ENCODE measurements at places on chromosomes 3 and 15.

DNA sequence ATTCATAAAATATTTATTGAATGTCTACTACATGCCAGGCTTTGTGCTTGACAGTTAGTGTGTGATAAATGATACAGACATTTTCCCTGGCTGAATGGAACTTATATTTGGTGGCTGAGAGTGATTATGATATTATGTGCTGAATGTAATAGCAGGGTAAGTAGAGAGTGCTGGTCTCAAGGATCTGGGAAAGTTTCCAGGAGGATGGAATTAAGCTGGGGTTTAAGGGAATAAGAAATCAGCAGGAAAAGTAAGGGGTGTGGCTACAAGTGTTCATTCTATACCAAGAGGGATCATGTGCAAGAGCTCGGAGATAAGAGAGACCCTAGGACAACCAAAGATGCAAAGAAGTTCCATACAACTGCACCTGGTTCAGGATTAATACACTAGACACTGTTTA lies 500.1 kb upstream of the CFAP20DC start:
- no peak for DNase-seq

GRCh38 chr3:36904641-36905040 lies 40.2 kb downstream of the TRANK1 start:
- DNase-seq: peak; percentile 62

DNA sequence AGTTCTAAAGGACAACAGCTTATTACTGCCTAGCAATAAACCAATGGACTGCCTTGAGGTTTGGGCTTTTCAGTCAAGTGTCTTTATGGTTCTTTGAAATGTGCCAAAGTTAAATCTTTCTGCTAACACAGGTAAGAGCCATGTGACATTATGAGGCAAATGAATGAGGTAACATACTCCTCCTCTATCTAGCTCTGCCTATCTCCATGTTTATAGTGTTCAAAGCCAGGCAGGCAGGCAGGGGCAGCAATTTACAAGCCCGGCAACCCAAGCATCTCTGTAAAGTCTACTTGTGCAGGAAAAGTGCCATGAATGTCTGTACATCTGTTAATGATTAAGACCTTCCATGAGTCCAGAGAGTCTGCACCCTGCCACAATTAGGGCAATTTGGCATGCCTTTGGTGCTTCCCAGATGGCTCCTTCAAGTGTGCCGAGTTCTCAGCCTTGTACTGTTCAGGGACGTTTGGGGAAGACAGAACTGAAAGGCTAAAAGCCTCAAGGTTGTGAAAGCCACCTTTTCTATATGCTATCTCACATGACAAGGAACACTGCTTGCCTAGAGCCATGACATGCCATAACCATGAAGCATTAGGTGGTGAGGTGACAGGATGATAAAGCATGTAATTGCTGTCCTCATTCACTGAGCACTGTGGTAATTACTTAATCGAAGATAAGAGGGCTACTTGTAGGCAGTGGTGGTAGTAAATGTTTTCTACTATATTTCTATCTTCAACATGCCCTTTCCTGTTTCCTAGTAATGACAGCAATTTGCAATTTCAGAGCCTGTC lies 41.4 kb upstream of the EIF1B start:
- DNase-seq: no peak

GRCh38 chr3:142656575-142656974 lies 60.4 kb downstream of the PLS1 start:
- DNase-seq: peak; percentile 64

DNA sequence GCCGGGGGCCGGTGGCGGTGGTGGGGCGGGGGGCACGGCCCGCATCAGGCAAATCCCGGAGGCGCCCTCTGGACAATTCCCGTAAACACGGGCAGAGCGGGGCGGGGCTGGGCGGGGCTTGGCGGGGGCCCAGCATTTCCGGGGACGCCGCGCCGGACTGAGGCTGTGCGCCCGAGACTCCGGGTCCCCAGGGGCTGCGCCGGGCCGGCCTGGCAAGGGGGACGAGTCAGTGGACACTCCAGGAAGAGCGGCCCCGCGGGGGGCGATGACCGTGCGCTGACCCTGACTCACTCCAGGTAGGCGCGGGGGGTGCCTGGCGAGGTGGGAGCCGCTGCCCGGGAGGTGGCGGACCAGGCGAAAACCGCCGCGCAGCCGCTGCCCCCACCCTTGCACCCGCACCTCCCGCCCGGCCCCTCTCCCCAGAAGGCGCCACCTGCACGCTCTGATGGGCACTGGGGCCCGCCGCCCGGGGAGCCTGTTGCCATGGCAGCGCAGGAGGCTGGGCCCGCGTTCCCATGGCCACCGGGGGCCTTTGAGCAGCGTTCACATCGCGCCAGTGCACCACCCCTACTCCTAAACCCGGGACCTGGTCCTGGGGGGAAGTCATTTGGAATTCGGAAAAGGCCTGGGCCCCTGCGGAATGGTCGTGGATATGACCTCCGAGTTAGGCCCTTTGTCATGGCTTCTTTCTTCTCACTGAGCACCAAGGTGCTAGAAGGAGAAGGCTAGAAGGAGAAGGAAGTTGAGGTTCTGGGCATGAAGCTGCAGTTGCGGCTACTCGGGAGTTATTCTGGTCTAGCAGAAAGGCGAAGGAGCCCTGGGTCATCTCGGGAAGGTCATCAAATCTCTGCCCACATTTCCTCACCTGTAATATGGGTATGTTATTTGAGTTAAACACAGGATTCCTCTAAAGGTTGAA lies 16.1 kb upstream of the SEMA4B start:
- peak; percentile 42 for DNase-seq

DNA sequence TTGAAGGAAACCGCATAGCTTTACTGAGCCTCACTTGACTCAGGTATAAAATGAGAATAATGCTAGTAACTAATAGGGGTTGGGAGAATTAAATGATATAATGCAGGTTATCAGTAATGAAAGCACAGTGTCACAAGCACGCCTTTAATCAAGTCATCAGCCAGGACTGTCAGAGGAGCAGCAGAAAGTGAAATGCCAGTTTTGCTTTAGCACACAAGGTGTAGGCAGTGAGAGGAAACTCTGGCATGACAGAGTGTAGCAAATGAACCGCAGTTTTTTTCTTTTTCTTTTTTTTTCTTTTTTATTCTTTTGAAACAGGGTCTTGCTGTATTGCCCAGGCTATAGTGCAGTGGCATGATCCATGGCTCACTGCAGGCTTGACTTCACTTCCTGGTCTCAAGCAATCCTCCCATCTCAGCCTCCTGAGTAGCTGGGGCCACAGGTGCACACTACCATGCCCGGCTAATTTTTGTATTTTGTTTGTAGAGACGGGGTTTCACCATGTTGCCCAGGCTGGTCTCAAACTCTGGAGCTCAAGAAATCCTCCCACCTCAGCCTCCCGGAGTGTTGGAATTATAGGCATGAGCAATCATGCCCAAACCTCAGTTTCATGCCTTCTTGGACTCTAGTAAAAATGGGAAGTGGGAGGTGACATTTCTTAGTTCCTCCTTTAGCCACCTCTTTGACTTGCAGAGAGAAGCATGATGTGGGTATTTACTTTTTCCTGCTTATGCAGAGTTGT lies 9.7 kb upstream of the SCAANT1 start:
- peak; percentile 88 for DNase-seq

DNA sequence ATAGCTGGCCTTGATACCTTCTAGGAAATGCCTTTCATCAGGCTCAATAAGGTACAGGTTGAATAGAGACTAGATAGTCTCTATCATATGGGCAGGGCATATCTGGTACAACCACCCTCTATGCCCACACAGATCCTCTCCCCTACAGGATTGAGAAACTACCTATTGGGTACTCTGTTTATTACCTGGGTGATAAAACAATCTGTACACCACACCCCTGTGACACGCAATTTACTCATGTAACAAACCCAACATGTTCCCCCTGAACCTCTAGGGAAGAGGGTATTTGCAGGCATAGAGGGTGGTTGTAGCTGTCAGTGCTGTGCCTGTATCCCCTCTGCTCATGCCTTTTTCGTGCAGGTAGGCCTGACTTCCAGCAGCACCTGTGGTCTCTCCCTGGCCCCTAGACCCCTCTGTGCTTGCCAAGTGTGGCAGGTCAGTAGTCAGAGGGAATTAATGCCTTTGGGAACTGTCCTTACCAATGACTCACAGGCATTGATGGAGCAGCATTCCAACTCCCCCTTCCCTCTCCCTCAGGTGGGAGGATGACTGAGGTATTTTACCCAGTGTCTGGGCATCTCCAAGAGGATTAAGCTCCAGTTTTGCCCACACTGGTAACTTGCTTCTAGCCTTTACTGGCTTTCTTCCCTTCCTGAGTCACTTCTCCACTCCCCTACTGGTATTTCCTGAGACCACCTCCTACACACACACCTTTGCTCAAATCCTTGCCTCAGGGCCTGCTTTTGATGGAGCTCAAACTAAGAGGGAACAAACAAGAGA lies 18.3 kb downstream of the CLSTN2 start:
- no peak for DNase-seq

DNA sequence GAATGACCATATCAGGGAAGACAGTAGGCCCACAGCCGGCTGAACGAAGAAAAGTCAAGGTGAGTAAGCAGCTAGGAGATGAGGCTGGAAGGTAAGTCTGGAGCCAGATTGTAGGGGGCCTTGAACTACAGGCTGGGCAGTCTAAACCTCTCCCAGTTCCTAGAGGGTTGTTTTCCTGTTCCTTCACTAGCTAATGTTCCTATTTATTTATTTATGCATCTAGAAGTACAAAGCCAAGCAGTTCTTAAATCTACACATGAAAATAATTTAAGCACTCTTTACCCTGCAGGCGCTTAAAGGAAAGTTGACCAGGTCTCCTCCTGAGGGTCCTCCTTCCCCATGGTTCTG lies 3.7 kb downstream of the ACAA1 start:
- no peak for DNase-seq

- DNase-seq: no peak
These were observed 113.4 kb downstream of the ZNF280D start for GRCh38 chr15:56619887-56620286.

GRCh38 chr15:71970435-71970834 lies 147.5 kb downstream of the MYO9A start:
- DNase-seq: no peak

- DNase-seq: peak; percentile 6
These were observed 21.8 kb downstream of the ST3GAL6 start for GRCh38 chr3:98784666-98785600.

DNA sequence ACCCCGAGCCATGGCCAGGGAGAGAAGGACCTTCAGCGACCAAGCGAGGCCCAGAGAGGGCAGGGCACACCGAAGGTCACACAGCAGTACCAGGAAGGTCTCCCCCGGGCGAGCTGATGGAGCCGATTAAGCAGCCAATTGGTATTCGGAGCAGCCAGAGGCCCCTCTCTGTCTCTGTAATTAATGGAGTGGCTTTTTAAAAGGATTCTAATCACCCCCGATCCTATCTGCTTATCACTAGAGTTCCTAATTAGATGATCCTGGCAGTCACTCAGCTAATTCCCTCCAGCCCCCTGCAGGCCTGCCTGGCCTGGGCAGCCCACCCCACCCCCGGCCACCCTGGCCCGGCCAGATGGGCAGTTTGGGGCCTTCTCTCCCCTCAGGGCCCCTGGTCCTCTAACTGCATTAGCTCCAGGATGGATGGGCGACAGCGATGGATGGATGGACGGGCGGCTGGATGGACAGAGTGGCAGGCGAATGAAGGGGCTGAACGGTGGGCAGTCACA lies 1.6 kb upstream of the DNAJB8 start:
- no peak for DNase-seq

DNA sequence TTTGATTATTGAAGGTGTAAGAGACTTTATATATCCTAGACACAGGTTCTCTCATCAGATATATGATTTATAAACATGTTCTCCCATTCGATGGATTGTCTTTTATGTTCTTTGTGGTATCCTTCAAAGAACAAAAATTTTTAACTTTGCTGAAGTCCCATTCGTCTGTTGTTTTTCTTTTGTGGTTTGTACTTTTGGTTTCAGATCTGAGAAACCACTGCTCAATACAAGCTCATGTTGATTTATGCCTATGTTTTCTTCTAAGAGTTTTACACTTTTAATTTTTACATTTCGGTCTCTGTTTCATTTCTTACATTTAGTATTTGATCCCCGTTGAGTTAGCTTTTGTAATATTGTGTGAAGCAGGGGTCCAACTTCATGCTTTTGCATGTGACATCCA lies 103.3 kb upstream of the SPRED1 start:
- DNase-seq: no peak

GRCh38 chr3:16467393-16467792 lies 46.1 kb downstream of the RFTN1 start:
- no peak for DNase-seq

DNA sequence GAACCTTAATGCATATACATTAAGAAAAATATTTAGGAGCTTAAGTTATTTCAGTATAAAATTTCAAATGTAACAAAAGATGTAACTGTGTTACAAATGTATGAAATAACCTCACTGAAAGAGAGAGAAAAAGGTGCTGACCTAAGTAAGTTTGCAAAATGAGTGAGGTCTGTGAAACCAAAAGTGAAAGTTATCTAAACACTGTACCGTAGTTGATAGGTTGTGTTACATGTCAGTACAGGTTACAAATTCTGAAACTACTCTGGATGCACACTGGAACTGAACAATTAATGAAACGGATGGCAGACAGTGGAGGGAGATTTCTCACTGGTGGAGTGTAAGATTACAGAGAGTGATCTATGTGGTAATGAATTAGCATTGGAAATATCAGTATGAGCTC lies 420.7 kb downstream of the ZNF385D start:
- DNase-seq: no peak

- no peak for DNase-seq
These were observed 2.4 kb downstream of the KLHDC8B start for GRCh38 chr3:49173792-49174170.

DNA sequence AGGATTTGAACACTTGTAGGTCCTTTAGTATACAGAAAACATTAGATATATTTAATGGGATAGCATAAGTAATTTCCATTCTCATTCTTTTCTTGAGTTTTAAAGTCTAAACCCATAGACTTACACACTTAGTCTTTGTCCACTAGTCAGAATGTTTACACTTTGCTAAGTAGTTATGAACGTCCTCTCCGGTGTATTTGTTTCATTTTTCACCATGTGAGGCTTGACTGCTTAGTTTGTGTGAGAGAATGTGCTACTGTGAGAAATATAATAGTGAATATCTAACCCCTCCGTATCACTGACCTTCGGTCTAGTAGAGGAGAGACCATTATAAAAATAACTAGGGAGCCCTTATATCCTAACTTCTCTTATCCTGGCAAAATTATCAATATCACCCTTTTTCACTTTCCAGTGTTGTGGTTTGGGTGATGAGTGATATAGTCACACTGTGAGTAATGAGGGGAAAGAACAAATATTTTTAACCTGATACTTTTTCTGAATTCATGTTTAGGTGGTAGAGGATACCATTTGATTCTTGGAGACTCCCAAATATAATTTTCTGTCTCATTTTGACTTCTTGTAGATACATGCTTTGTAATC lies 122.4 kb downstream of the UBE2E2 start:
- no peak for DNase-seq

GRCh38 chr3:32113981-32114545 lies 7.6 kb downstream of the GPD1L start:
- no peak for DNase-seq

- DNase-seq: no peak
These were observed 14.0 kb downstream of the CAPN7 start for GRCh38 chr3:15220056-15220455.

- DNase-seq: no peak
These were observed 1.0 kb upstream of the MAP3K13 start for GRCh38 chr3:185361920-185362319.

DNA sequence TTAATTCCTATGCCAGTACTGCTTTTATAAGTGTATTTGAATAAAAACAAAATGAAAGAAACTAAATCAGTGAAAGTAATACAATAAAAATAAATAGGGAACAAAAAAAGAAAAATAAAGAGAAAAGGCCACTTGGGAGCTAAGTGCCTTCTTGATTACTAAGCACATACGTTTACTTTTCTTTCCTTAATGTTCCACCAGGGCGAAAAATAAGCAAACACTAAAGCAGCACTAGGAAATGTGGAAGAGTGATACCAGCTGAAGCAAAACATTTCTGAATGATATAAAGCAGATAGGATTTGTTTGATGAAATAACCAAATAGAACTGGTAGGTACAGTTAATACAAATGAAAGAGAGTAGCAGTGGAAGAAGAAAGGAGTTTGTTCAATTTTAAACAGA lies 132.8 kb upstream of the ZPLD1 start:
- no peak for DNase-seq

Measured in Kasumi-1 (cell line).